ENCODE measurements at places on chromosomes 3 and 15.
A peak's percentile ranks its signal among the peaks of the same experiment; 100 is the strongest.

DNA sequence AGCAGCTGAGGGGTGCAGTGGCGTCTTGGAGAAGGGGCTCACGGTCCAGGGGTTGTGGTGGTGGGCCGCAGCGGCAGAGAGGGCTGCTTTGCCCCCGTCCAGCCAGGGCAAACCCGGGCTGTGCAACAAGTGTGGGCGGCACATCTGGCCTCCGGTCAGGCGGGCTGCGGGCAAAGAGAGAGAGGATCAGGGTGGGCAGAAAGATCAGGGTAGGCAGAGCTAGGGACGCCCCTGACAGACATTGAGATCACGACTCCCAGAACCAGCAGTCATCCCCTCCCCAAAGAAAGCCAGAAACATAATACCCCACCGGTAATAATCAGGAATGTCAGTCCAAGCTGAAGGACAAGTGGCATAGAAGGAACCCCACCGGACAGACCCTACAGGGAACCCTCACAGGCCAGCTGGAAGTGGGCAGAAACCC, 6.8 kb downstream of the GATA2 start:
- no peak for DNase-seq

DNA sequence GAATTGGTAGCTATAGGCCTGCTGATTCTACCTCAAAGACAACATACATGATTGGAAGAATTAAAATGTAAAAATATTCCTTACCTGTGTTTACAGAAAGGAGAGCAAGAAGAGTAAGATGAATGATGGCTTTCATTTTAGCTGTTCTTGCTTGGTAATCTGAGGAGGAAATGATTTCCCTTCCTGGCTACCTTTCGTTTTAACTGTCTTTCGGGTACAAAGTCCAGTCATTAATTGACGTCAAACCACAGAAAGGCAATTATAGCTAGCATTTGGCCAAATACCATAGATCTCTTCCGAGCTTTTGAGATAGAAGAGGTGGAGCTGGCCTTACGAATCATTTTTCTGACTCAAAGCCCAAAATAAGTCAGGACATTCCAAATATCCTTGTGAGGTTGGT, at the start of gene MUC13:
TSS of gene MUC13 (minus strand) at position 175 of the 400 bp plus-strand sequence. CDS start at position 136, 39 bp downstream.
- no peak for DNase-seq

GRCh38 chr3:129278966-129279906, 566 bp downstream of the HMCES start:
- DNase-seq = peak; percentile 16

DNA sequence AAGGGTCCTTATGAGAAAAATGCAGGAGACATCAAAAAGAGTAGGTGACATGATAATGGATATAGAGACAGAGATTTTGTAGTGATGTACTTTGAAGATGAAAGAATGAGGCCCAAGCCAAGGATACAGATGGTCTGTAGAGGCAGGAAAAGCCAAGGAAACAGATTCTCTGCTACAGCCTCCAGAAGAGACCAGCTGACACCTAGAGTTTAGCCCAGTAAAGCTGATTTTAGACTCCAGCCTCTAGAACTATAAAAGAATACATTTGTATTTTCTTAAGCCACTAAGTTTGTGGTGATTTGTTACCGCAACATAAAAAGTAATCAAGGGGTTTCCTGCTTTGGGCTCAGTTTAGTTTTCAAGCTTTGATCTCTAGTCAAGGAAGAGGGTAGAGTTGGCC, 64.8 kb downstream of the STRIT1 start:
- DNase-seq = no peak

- no peak for DNase-seq
Measured at GRCh38 chr15:87387766-87388165, 868.8 kb downstream of the NTRK3 start.

DNA sequence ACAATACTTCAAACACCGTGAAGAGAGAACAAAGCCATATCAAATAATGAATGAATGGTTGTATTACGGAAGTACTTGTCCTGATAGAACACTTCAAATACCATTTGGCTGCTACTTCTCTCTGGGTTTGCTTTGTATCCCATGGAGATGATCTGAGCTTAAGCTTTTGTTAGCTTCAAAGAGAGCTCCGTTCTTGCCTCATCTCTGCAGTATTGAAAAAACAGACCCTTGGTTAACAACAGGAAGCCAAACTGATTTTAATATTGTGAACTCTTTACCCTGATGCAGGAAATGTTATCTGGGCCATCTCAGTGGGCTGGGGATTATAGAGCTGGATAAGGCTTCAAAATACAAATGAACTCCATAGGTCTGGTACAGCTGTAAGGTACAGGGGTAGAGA, 101.0 kb downstream of the CHL1 start:
- no peak for DNase-seq

- DNase-seq = no peak
Measured at GRCh38 chr3:45209526-45209925, 16.6 kb downstream of the TMEM158 start.
